ENCODE measurements at places on chromosomes 1 and 21.

DNA sequence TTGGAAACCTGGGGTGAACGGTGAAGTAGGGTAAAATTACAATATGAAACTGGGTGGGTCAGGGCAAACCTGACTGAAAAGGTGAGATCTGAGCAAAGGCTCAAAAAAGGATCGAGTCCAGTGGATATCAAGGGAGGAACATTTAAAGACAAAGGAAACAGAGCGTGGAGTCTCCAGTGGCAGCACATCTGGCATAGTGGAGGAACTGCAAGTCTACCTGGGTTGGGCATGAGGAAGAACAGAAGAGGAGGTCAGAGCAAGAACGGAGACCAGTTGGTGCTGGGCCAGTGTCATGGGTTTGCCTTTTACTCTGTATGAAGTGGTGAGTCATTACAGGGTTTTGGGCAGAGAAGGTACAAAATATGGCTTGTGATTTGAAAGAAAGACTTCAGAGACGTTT lies 163.7 kb downstream of the NTPCR start:
- DNase-seq: no peak

- no peak for DNase-seq
Observed at GRCh38 chr1:26297791-26298124, 8.7 kb downstream of the UBXN11 start.

- no peak for DNase-seq
Observed at GRCh38 chr1:212561501-212561931, 47.0 kb upstream of the ATF3 start.

GRCh38 chr1:180816132-180816531 lies 96.6 kb upstream of the KIAA1614 start:
- DNase-seq: no peak

- no peak for DNase-seq
Observed at GRCh38 chr1:166884040-166884642, 8.1 kb upstream of the TADA1 start.

- no peak for DNase-seq
Observed at GRCh38 chr1:163248064-163248463, 45.3 kb upstream of the RGS5 start.

DNA sequence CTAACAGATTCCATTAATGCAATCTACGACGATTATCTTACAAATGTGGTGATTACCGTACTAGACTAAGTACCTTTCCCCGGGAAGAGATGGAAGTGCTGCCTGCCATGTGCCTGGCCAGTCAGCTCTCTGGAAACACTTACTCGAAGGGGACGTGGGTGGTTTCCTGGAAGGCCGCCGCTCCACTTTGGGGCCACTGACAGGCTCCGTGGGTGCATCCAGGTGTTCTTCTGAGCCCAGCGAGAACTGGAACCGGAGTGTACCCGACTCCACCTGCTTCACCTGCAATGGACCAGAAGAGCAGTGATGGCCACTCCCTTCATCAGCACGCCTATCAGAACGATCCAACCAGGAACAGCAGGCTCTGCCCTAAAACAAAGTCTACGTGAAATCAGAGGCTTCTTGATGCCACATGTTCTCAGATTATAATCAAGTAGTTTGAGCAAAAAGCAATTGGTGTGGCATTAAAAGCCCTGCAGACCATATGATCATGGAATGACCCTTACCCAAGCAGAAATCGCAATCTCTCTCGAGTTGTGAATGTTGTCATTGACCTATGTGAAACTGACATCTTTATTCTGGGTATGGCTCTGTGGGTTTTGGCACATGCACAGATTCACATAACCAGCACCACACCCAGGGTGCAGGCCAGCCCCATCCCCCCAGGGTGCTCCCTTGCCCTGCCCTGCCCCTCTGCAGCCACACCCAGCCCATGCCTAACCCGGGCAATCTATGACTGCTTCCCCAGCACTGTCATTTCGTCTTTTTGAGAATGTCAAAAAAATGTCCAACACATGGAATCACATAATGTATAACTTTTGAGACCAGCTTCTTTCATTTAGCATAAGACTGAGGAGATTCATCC lies 64.5 kb downstream of the NPHP4 start:
- no peak for DNase-seq

DNA sequence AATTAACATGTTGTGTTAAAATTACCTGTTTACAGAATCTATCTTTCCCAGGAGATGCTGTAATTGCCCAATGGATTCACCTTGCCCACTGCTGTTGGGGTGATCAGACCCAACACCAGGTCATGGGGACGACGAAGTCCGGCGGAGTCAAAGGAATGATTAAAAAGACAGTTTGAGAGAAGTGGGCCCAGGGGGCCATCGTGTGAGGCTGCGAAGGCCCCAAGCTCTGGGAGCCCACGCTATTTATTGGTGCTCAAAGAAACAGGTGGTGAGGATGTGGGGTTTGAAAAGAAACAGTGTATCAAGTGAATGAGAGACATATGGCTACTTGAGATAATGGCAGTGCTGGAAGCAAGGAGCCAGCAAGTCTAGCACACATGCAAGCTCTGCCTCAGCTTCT lies 16.3 kb upstream of the L1TD1 start:
- DNase-seq: no peak

- DNase-seq: no peak
Observed at GRCh38 chr1:6111571-6111970, 65.9 kb downstream of the KCNAB2 start.

DNA sequence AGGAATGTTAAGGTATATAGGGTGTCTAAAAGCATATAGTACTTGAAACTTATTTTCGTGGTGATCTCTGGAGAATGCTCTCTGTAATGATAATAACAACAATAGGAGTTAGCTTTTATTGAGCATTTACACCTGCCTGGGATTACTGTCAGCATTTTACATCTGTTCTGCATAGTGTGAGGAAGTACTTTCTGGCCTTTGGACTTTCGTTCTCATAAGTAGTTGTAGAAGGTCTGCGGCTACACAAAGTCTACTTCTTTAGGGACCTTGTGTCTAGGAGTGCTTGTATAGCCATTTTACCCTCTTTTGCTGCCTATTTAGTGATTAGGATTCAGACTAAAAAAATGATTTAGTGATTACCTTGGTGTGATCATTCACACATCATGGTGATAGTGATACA lies 103.6 kb upstream of the GPR52 start:
- no peak for DNase-seq

GRCh38 chr1:41875487-41875886 lies 43.2 kb downstream of the HIVEP3 start:
- DNase-seq: no peak

DNA sequence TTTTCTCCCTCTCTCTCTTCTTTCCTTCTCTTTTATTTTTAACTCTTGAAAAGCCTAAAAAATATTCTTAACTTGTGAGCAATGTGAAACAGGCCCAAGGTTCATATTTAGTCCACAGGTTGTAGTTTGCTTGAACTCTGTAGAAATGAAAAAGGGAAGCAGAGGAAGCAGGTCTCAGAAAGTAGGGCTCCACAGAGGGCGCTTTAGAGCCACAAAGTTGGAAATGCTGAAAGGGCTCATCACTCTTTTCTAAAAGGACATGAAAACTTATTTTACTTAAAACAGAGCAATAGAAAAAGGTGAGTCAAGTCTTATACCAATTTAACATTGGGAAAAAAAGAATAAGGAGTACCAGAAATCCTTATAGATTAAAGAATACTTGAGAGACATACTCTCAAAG lies 247.0 kb downstream of the USP25 start:
- no peak for DNase-seq

GRCh38 chr1:60415696-60416095 lies 342.1 kb upstream of the C1orf87 start:
- DNase-seq: no peak

DNA sequence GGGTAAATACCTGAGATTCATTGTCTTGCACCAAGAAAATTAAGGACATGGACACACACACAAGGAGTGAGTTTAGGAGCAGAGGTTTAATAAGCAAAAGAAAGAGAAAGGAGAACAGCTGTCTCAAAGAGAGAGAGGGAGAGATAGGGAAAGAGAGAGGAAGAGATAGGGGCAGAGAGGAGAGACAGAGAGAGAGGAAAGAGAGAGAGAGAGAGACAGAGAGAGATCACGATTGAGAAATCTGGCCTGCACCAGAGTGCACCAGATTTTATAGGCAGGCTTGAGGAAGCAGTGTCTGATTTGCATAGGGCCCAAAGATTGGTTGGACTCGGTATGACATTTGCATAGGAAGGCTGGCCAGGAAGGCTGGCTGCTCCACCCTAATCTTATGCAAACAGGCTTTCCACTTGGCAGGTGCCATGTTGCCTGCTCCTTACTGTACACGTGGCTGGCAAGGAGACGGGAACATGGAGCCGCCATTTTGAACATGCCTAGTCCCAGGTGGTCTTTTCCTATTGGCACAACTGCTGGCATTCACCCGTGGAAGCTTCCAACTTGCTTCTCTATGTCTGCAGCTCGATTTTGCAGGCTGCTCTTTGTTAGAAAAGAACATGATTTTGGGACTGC lies 419.9 kb downstream of the ZP4 start:
- no peak for DNase-seq

- no peak for DNase-seq
Observed at GRCh38 chr1:208000504-208000903, 89.6 kb upstream of the CD34 start.

DNA sequence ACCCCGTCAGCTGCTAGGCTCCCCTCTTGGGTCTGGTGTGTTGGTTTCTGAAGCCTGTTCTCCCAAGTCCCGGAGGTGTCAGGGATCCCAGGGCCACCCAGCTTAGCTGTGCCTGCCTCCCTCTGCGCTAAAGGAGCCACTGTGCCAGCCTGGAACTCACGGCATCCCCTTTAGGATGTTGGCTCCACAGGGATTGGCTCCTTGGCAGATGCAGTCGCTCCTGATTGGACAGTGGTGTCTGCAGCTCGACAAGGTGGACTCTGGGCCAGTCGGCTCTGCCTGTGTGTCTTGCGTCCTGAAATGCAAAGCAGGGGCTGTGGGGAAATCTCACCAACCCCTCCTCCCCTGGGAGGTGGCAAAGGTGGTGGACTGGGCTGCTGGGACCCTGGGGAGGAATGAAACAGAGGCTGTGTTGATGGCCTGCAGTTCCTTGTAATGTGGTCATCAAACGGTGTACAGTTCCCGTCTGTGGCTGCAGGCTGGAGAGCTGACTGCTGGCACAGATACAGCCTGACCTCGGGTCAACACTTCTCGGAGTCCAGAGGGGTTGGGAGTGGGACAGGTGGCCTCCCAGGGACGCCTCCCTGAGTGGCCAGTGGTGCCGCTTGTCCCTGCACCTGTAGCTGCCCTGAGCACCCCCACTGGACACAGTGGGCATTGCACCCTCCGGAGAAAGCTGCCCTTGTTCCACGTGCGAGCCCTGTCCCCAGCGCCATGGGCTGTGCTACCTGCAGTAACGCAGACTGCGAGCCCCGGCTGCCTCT lies 11.5 kb upstream of the KCNAB2 start:
- DNase-seq: no peak

- no peak for DNase-seq
Observed at GRCh38 chr1:29186252-29186651, 4.6 kb upstream of the SRSF4 start.

DNA sequence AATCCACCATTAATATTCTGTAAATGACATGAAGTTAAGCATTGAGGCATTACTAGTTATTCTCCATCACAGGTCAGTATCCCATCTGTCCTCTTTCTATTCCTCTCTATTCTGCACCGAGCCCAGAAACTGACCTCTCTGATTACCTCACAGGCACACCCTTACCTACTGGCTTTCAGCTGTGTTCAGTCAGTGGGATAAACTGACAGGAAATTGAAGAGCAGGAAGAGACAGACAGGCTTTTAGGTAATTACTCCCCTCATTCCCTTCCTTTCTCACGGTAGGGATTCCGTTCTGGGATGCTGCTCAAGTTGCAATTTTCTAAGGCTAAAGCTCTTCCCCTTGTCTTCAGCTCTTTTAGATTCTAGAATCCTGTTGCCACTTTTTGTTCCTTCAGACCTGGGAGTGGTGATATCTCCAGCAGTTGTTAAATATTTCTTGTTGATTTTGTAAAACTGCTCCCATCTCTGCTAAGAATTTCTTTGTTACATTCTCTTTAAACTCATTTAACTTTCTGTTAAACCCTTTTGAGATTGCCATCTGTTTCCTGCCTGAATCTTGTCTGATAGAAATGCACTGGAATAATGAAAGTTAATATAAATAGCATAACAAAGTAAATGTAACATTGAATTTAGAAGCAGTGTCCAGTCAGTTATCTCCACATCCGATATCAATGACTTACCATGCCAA lies 1063.4 kb downstream of the PLA2G4A start:
- no peak for DNase-seq

- DNase-seq: no peak
Observed at GRCh38 chr21:14241297-14241696, 25.3 kb downstream of the RBM11 start.

DNA sequence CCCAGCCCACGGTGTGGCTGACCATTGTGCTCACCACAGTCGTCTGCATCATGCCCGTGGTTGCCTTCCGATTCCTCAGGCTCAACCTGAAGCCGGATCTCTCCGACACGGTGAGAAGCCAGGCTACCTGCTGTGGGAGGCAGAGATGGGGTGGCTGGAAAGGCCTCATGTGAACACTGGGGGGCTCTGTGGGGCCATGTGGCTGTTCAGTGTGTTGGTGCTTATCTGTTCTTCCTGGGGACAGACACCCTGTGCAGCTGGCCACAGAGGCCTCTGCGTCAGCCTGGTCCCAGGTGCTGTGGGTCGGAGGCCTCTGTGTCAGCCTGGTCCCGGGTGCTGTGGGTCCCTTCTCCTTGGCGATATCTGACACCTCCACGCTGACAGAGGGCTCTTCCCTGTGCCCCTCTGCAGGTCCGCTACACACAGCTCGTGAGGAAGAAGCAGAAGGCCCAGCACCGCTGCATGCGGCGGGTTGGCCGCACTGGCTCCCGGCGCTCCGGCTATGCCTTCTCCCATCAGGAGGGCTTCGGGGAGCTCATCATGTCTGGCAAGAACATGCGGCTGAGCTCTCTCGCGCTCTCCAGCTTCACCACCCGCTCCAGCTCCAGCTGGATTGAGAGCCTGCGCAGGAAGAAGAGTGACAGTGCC lies 23.2 kb downstream of the ATP8B2 start:
- DNase-seq: no peak

- no peak for DNase-seq
Observed at GRCh38 chr1:42756956-42757891, 9.6 kb downstream of the P3H1 start.

DNA sequence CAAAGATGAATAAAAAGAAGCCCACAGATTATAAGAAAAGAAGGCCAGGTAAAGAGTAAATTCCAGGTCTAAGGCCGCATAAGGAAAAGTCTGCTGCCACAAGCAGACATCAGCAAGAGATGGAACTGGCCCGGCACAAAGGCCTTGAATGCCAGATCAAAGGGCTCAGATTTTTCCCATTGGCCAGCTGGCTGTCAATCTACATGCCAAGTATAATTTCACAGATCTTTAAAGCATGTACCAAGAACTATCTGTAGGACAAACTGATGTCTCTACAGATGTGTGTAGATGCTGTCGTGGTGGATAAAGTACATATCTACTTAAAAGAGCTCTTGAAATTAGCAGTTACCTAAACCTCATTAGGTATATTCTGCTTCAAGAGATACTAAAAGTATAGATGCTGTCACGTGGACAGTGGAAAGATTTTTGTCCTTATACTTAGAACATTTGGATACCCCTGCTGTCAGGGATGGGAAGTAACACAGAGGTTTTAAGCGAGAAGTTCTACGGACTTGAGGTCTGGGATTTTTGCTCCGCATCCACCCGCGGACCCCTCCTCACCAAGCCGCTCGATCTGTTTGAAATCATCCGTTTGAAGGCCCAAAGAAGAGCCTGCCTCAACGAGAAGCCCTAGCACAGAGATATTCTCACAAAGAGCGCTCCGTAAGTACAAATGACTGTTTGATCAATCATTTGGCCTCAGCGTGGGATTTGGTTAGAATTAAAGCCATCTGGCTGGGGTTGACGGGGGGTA lies 10.1 kb downstream of the GLIS1 start:
- DNase-seq: no peak

- DNase-seq: no peak
Observed at GRCh38 chr1:86714561-86715244, 10.3 kb downstream of the SH3GLB1 start.
